ENCODE measurements at places on chromosomes 1 and 21.

- DNase-seq, result no peak
Observed at GRCh38 chr1:222975472-222976122, 160.8 kb downstream of the DISP1 start.

DNA sequence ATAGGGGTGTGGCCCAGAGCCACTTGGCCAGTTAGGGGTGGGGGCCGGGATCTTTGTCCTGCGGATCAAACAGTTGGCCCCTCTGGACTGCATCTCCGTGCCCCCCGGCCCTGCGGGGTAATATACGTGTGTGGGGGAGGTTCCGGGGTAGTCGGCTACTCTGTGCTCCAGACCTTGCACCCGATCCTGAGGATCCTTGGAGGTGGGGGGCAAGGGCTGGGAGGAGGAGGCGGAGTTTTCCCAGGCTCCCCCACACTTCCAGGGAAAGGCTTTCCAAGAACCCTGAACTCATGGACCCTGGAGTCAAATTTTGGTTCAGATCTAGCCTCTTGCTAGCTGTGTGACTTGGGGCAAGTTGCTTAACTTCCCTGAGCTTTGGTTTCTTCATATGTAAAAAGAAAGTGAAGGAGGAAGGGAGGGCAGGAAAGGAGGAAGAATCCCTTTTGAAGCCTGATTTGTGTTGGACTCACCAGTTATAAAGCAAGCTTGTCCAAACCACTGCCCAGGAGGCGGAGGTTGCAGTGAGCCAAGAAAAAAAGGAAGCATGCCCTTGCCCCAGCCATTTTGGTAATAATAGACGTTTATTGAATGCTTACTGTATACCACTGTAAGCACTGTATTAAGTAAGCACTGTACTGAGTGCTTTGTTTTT, 686 bp downstream of the MIIP start:
- DNase-seq, result peak; percentile 40

- DNase-seq, result peak; percentile 71
Observed at GRCh38 chr1:1427106-1427819, 6.2 kb upstream of the ANKRD65 start.

GRCh38 chr1:79667848-79668696, 661.5 kb upstream of the ADGRL4 start:
- no peak for DNase-seq

- no peak for DNase-seq
Observed at GRCh38 chr1:44723064-44723463, 7.9 kb downstream of the RNU5D-1 start.

DNA sequence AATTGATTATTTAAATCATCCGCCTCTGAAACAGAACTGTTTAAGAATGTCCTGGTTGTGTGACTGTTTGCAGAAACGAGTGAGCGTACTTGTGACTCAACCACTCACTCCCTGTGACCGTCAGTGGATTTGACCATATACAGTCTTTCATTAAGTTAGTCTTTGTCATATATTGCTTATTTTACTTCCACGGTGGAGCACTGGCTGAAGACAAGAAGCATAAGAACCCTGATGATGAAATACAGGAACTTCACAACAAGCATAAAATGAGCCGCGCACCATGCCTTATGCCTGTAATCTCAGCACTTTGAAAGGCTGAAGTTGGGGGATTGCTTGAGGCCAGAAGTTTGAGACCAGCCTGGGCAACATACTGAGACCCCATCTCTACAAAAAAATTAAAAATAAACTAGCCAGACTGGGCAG, 194.0 kb downstream of the TOMM20 start:
- DNase-seq, result no peak
